ENCODE measurements at places on chromosomes 3 and 15. TPM values are rescaled to one million over a fixed set of nuclear protein-coding genes. Genes with fewer than 3 reads are reported as not detected.

The LRRK1 gene
- polyA plus RNA-seq: 1.2 TPM

The DPH3 gene
- polyA plus RNA-seq: 19.1 TPM

The KNG1 gene
- polyA plus RNA-seq: 785 TPM

The BTLA gene
- 0.08 TPM for polyA plus RNA-seq

The GATM gene
- 401 TPM for polyA plus RNA-seq

The SLC6A20 gene
- 0.10 TPM for polyA plus RNA-seq

The FRMD4B gene
- 7.3 TPM for polyA plus RNA-seq

The LPP gene
- polyA plus RNA-seq: 3.3 TPM

The ZPLD1 gene
- 0.03 TPM for polyA plus RNA-seq

The GCHFR gene
- polyA plus RNA-seq: 229 TPM

The CTXND1 gene
- polyA plus RNA-seq: 2.9 TPM

The SLC51A gene
- 50.8 TPM for polyA plus RNA-seq

The CADPS gene
- polyA plus RNA-seq: not detected

The DPPA2 gene
- polyA plus RNA-seq: not detected

The CLEC3B gene
- polyA plus RNA-seq: 17.0 TPM

The TGFBR2 gene
- polyA plus RNA-seq: 13.9 TPM

The CKMT1A gene
- polyA plus RNA-seq: not detected

The CCDC33 gene
- polyA plus RNA-seq: not detected

The RPL14 gene
- 383 TPM for polyA plus RNA-seq

The IL20RB gene
- polyA plus RNA-seq: 0.53 TPM

The PLA2G4E gene
- not detected for polyA plus RNA-seq

The GOLGA8T gene
- polyA plus RNA-seq: not detected

The FBXL2 gene
- polyA plus RNA-seq: 0.60 TPM

The SKOR1 gene
- polyA plus RNA-seq: not detected

The CCR2 gene
- 1.5 TPM for polyA plus RNA-seq

The GXYLT2 gene
- polyA plus RNA-seq: 0.06 TPM

The SPINK8 gene
- not detected for polyA plus RNA-seq

The FSD2 gene
- polyA plus RNA-seq: 0.10 TPM

The TLR9 gene
- polyA plus RNA-seq: not detected

The RBPMS2 gene
- polyA plus RNA-seq: 4.3 TPM

The ACKR4 gene
- polyA plus RNA-seq: 0.71 TPM

The IGSF10 gene
- polyA plus RNA-seq: 0.24 TPM

The KIF7 gene
- 0.44 TPM for polyA plus RNA-seq

The CTXN2 gene
- not detected for polyA plus RNA-seq

The PIGB gene
- polyA plus RNA-seq: 3.4 TPM

The TIGIT gene
- polyA plus RNA-seq: 0.06 TPM

The CFAP92 gene
- 0.06 TPM for polyA plus RNA-seq

The RTP1 gene
- polyA plus RNA-seq: not detected

The TM4SF4 gene
- polyA plus RNA-seq: 201 TPM

The C3orf70 gene
- 0.24 TPM for polyA plus RNA-seq

The LTF gene
- polyA plus RNA-seq: 0.36 TPM

The PPP1R14D gene
- polyA plus RNA-seq: not detected

The CLRN1 gene
- polyA plus RNA-seq: not detected
